Renal cortex interstitium (tissue), 15 donors: ENCODE measurements at places on chromosomes 2 and 18. TPM values are rescaled to one million over a fixed set of nuclear protein-coding genes. Genes with fewer than 3 reads are reported as not detected.

DNA sequence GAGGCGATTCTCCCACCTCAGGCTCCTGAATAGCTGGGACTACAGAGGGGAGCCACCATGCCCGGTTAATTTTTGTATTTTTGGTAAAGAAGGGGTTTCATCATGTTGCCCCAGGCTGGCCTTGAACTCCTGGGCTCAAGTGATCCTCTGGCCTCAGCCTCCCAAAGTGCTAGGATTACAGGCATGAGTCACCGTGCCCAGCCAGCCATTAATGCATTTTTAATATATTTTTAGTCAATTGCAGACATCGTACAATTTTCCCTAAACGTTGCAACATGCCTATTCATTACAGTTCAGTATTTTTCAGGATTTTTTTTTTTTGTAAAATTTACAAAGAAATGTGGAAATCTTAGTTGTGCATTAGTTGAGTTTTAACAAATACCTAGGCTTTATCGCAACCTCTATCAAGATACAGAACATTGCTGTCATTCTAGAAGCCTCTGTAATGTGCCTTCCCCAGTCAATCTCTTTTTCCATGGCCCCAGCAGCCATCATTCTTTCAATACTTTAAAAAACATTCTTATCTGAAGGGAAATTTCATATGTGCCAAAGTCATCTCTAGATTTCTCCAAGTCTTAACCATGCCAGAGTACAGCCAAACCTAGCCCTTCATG lies 14.7 kb downstream of the NABP1 start:
- no peak for DNase-seq

DNA sequence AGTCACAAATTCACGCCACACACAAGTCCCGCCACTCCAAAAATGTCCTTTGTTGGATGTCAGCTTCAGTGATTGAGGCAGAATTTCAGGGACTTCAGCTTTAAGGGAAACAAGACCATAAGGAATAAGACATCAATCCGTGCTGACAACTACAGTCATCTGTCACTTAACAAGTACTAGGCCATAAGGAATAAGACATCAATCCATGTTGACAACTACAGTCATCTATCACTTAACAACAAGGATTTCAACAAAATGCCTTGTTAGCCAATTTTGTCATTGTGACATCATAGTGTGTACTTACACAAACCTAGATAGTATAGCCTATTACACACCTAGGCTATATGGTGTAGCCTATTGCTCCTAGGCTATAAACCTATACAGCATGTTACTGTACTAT lies 58.0 kb downstream of the ANTXR1 start:
- no peak for DNase-seq

GRCh38 chr2:108082978-108083377 lies 96.7 kb downstream of the SLC5A7 start:
- DNase-seq: no peak

GRCh38 chr18:36372903-36373311 lies 75.4 kb downstream of the FHOD3 start:
- DNase-seq: no peak

GRCh38 chr2:172962082-172962481 lies 113.6 kb upstream of the MAP3K20 start:
- DNase-seq: no peak

DNA sequence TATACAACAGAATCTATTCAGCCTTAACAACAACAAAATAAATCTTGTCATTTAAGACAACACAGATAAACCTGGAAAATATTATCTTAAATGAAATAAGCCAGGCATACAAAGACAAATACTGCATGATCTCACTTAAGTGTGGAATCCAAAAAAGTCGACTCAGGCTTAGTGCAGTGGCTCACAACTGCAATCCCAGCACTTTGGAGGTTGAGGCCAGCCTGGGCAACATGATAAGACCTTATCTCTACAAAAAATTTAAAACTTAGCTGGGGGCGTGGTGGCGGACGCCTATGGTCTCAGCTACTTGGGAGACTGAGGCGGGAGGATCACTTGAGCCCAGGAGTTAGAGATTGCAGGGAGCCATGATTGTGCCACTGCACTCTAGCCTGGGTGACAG lies 75.2 kb upstream of the RNU4ATAC start:
- DNase-seq: no peak

GRCh38 chr18:59229191-59229590 lies 9.2 kb downstream of the GRP start:
- DNase-seq: no peak

GRCh38 chr2:167595839-167596471 lies 651.4 kb downstream of the STK39 start:
- DNase-seq: no peak

- DNase-seq: no peak
These were observed 65.9 kb downstream of the AAK1 start for GRCh38 chr2:69577467-69578197.

DNA sequence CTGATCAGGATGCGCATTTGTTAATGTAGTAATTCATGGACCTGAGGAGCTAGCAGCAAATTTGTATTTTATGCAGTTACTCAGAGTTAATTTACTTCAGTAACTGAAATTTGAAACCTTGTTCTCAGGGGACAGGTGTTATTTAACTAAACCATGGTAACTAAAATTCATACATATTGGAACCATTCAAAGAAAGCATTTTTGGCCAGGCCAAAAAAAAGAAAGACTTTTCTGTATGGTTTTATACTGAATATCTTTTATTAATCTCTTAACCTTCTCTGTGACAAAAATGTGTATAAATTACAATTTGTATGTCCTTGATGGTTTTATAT lies 4.4 kb upstream of the KLHL23 start:
- no peak for DNase-seq

DNA sequence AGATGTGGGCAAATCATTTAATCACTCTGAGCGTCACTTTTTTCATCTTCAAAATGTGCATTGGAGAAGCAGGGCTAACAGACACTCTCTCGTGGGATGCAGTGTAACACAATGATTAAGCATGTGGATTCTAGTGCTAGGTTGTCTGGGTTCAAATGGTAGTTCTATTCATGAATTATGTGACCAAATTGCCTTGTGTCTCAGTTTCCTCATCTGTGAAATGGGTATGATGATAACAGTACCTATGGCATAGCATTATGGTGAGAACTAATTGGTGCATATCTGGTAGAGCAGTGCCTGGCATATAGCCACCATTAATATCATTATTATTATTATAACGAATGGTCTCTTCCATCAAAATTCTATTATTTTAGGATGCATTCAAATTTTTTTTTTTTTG lies 142.4 kb upstream of the SIX3 start:
- DNase-seq: no peak

DNA sequence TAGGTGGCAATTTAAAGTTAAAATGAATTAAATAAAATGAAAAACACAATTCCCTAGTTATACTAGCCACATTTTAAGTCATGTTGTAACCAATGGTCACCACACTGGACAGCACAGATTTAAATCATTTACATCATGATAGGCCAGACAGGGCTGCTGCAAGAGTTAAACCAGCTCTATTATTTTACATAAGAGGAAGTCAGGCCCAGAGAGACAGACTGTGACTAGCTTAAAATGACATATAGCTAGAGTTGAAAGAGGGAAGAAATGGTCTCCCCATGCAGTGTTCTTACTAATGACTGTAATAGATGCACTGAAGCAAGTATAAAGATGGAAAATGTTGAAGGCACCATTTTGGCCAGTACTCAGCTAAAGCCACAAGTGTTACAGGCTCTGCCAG lies 69.6 kb downstream of the SLC66A3 start:
- DNase-seq: no peak

DNA sequence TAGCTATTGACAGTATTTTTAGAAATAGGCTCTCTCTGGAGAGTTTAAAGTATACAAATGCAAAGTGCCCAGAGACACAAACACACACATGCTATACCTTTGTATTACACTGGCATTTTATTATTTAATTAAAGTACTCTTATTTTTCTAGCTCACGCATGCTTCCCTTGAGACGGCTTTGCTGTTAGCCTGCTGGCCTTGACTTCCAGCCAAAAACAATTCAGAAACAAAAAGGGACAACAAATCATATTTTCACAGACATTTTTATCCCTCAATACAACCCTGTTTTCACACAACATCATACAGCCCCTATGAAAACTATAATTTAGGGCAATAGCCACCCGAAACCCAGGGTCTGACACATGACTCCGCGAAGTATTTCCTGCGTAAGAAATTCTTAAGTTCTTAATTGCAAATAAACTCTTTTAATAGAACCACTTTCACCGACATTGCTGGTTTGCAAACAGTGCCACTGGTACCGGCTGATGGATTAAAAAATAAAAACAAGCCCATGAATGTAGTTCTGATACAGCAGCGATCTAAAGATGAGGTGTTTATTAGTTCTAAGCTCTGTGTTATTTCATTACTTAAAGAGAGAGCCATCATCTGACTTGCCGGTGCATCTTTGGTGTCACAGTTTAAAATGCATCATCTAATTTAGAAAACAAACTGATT lies 185.1 kb downstream of the TCF4 start:
- no peak for DNase-seq

DNA sequence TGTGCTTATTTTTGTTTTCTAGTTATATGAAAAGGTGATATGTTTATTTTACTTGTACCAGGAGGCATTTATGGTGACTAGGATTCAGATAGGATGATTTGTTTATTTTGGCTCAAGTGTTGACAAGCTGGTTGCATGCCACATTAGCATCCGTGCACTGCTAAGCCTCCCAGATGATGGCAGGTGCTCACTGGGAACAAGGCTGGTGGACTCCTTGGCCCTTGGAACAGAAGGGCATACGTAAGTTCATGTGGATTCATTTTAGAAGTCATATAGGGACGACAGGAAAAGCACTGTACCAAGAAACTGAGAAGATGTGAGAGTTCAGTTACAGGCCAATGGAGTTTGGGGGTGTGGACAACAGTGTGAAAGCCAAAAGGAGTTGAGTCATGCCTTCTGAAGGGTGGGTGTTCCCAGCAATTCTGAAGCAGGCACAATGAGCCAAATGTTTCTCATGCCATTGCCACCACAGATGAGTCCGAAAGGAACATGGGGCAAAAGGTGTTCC lies 166.2 kb downstream of the PHLPP1 start:
- DNase-seq: no peak

GRCh38 chr2:201275069-201275468 lies 14.7 kb downstream of the CASP8 start:
- no peak for DNase-seq

DNA sequence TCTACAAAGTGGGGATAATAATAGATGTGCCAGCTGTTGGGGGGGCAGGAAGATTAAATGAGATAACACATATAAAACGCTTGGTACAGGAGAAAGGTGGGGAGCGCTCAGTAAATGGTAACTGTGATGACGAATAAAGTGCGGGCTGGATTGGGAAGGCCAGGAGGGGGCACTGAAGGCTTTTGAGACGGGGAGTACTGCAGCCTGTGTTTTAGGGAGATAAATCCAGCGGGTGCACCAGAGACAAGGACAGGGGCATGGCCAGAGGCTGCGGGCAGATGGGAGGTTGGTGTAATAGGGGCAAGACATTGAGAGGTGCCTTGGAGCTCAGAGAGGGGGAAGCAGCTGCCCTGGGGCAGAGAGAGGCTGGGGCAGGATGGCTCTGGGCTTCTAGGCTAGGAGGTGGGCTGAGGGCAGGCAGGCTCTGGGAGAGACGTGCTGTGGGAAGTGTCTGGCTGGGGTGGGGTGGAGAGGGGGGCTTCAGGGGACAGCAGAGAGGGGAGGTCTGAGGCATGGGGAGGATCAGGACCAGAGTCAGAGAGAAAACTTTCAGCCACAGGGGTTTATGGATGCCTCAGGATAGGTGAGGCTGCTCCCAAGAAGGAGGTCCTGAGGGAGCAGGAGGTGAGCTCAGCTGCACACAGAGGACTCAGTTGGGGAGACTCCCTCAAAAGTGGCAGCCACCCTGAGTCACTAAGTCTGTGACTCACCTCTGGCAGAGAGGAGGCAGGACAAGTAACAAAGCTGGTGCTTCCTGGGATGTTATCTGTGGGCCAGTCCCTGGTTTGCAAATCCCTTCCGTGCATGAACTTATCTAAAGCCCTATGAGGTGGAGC lies 18.8 kb downstream of the TEX44 start:
- DNase-seq: no peak

DNA sequence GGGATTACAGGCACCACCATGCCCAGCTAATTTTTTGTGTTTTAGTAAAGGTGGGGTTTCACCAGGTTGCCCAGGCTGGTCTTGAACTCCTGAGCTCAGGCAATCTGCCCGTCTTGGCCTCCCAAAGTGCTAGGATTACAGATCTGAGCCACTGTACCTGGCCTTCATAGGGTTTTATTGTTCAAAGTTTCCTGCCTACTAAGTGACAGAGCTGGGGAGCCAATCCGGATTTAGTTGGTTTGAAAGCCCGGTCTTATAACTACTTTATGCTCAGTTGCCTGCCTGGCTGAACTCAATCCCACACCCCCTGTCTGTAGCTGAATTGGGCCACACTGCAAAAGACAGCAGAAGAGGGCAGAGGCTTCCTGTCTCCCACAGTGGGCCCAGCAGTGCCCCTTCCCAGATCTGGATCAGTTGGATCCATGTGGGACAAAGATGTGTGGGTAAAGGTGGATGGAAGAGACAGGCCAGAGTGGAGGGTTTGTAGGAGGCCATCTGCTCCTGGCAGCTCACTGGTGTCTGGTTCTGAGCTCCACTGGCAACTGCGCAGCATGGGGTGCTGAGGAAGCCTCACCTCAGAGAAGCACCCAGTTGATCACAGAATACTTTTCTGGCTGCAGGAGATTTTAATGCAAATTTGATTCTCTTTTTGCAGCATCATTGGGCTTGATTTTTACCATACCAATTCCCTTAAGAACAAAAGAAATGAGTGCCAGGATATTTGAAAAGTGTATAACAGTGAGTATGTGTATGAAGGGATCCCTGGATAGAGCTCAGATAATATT lies 144.9 kb downstream of the DDX1 start:
- no peak for DNase-seq

DNA sequence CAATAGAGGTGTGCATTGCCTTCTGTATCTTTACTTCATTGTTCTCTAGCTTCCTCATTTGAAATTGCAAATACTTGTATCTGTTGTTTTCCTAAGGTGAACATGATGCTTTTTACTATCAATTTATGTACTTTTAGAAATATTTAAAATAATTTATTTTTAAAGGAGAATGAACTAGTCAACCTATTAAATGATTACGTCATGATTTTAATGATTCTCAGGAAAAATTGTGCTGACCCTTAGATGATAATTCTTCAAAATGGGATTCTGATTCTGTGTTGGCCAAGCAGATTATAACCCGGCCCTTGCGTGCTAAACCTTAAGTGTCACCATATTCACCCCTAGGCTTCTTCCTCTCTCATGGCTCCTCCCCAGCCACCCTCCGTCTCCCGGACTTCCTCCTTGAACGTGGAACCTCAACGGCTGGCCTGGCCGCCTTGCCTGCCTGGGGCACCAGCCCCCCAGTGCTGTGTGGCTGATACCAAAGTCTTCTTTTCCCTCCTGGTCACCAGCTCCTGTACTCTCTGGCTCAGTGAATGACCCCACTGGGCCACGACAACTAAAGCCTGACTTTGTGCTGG lies 292.0 kb downstream of the GBX2 start:
- no peak for DNase-seq

STON1 gene
- 33.1 TPM for polyA plus RNA-seq

CPLX4 gene
- 0.23 TPM for polyA plus RNA-seq

SLC5A7 gene
- 0.83 TPM for polyA plus RNA-seq

PARD3B gene
- 33.6 TPM for polyA plus RNA-seq

VAMP5 gene
- polyA plus RNA-seq: 34.7 TPM

COL5A2 gene
- 161 TPM for polyA plus RNA-seq

ZBTB7C gene
- 16.6 TPM for polyA plus RNA-seq

TEKT4 gene
- polyA plus RNA-seq: not detected

FAM228B gene
- polyA plus RNA-seq: 30.8 TPM

IGFBP5 gene
- polyA plus RNA-seq: 284 TPM

SLC30A3 gene
- polyA plus RNA-seq: 6.0 TPM

TSGA10 gene
- 14.4 TPM for polyA plus RNA-seq

ST8SIA5 gene
- 1.3 TPM for polyA plus RNA-seq
